Activated CD8-positive, alpha-beta memory T cell treated with anti-CD3 and anti-CD28 coated beads for 4 hours (primary cell): ENCODE measurements at places on chromosomes 3 and 15.

DNA sequence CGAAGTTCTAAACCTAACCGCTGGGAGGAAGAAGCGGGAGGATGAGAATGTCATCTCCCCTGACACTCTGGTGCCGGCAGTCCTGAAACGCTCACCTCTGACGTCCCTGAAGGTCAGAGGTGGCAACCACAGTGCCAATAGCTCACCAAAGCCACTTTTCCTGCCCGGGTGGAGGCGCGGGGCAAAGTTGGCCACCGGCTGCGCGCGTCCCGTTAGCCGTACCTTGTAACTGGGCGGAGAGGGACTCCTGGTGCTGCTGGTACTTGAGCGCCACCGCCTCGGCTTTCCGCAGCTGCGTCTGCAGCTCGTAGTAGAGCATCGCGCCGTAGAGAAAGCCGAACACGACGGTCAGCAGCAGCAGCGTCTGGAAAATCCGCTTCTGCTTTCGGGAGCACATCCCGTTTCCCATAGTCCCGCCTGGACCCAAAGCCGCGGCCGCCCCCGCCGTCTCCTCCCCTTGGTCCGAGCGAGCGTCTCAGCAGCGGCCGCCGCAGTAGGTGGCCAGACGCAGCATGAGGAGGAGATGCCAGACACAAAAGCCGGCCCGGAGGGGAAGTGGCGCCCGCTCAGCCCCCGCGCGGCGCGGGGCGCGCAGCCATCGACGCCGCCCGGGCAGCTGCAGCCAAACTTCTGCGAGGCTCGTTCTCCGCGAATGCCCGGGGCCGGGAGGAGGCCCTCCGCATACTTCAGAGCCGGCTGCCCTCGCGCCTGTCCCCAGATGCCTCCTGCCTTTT, 680 bp downstream of the GOLIM4 start:
- peak; percentile 6 for DNase-seq

- no peak for DNase-seq
Observed at GRCh38 chr15:98083203-98083910, 122.9 kb downstream of the ARRDC4 start.

- no peak for DNase-seq
Observed at GRCh38 chr3:52090131-52090932, 34.0 kb upstream of the DUSP7 start.

- no peak for DNase-seq
Observed at GRCh38 chr3:6204891-6205290, 656.0 kb upstream of the GRM7 start.

- DNase-seq: no peak
Observed at GRCh38 chr3:195877767-195878423, 30.5 kb downstream of the TNK2 start.

GRCh38 chr3:130374033-130374432, 28.6 kb downstream of the COL6A5 start:
- no peak for DNase-seq
